ENCODE measurements at places on chromosomes 13 and 19. TPM values are rescaled to one million over a fixed set of nuclear protein-coding genes. Genes with fewer than 3 reads are reported as not detected.
A peak's percentile ranks its signal among the peaks of the same experiment; 100 is the strongest.

Gene RNF113B
- not detected for total RNA-seq

DNA sequence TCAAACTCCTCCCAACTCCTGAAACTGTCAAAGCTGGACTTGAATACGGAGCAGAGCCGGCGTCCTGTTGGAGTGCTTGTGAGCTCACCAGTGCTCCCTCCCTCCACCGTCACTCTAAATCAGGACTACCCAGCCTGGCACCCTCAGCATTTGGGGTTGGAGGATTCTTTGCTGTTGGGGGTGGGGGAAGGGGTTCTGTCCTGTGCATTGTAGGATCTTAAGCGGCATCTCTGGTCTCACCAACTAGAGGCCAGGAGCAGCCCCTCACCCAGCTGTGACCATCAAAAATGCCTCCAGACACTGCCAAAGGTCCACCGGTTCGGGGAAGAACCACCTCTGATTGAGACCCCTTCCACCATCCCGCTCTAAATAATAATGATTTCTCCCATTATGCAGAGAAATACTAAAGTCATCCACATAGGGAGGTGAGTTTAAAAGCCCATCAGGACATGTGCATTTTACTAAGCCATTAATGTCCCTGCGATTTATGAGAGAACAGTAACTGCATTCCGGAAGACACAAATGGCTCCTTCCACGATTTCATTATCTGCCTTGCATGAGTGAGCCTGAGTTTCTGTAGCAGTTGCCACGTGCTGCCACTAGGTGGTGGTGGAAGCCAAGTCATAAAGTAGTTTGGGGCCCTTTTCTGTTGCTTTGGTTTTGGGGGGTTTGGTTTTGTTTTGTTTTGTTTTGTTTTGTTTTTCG lies 16.1 kb upstream of the USP29 start:
- peak; percentile 59 for DNase-seq

GRCh38 chr19:45764945-45765701 lies 3.9 kb downstream of the SIX5 start:
- peak; percentile 40 for DNase-seq

Gene ANGPTL8
- total RNA-seq, result 3.0 TPM

DNA sequence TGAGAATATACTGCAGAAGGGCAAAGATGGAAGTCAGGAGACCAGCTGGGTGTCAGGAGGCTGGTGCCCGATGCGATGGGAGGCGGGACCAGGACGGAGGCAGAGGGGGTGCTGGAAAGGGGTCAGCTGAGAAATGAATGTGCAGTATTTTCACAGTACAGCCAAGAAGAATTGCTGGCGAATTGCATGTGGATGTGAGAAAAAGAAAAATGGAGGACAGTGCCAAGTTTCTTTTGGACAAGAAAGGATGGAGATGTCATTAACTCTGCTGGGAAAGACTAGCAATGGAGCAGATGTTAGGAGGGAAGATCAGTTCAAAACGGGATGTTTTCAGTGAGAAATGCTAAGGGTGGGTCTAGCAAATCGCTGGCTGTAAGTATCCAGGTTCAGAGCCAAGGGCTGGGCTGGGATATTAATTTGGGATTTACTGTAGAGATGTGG lies 7.0 kb downstream of the CRYL1 start:
- DNase-seq, result no peak

Gene CACNG8
- 0.21 TPM for total RNA-seq

- no peak for DNase-seq
Measured at GRCh38 chr13:98225036-98225940, 48.2 kb upstream of the RNF113B start.

Data from uterus (tissue), 4 donors.